Stimulated activated CD8-positive, alpha-beta memory T cell treated with anti-CD3 and anti-CD28 coated beads, Interleukin-4, amount 100 ng/mL, for 1 hour (primary cell): ENCODE measurements at places on chromosomes 2 and 18.

GRCh38 chr2:216426938-216427337 lies 14.7 kb downstream of the SMARCAL1 start:
- no peak for DNase-seq

DNA sequence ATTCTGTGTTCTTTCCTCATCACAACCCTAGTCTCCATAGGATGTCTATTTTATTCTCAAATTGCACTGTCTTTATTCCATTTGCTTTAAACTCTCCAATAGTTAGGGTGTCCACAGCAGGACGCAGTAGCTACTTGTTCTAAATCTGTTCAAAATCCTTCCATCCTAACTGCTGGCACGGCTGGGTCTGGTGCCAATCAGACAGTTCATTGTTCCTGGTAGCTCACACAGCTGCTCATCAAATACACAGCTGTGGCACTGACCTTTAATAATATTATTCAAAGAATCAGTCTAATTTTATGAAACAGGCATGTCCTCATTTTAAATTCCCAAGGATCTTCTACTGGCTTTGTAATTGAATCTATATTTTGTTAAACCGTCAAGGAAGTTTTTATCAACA lies 59.7 kb upstream of the TMEFF2 start:
- no peak for DNase-seq

- DNase-seq, result no peak
Measured at GRCh38 chr2:129923265-129924091, 56.0 kb upstream of the RAB6C start.

- DNase-seq, result no peak
Measured at GRCh38 chr2:218009765-218010139, 7.0 kb upstream of the TNS1 start.

GRCh38 chr18:9989481-9989880 lies 75.7 kb downstream of the VAPA start:
- no peak for DNase-seq

GRCh38 chr18:56469582-56469981 lies 168.8 kb downstream of the TXNL1 start:
- DNase-seq, result no peak

DNA sequence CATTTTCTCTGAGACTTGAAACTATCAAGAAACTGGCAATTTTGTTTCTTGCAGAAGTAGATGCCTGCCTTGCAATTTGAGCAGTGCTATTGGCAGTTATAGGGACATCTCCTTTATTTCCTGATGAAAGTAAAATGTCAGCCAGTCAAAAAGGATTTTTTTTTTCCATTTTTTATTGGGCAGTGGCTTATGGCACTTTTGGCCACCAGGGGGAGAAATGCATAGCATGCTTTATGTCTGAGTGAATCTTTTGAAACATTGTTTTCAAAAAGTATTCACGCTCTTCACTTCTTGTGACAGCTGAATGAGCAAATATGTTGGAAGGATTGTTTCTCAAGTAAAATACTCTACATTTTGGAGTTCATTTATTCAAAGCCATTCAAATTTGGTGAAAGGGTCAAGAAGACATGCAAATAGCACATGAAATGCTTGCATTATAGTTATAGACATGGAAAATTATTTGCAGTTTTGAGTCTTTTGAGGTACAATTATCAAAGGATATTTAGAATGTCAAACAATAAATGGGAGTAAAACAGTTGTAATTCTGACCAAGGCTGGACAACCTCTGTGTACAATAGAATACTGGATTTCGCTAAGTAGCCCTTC lies 491.0 kb downstream of the CDH2 start:
- no peak for DNase-seq

DNA sequence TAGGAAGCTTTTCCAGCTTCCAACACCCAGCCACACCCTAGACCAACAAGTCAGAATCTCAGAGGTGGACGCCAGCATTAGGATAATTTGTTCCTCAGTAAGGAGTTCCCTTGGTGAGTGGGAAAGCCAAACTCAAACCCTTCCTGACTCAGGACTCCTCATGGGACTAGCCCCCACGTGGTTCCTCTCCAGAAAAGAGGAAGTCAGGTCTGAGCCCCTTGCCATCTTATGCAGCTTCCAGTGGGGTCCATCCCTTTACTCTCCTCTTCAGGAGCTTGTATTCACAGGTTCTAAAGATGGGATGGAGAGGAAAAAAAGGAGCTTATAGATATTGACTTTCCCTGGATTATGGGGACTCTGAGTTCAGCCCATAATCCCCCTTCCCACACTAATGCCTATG lies 14.8 kb upstream of the NOTO start:
- DNase-seq, result no peak

- no peak for DNase-seq
Measured at GRCh38 chr2:84556190-84556589, 39.9 kb downstream of the DNAH6 start.

DNA sequence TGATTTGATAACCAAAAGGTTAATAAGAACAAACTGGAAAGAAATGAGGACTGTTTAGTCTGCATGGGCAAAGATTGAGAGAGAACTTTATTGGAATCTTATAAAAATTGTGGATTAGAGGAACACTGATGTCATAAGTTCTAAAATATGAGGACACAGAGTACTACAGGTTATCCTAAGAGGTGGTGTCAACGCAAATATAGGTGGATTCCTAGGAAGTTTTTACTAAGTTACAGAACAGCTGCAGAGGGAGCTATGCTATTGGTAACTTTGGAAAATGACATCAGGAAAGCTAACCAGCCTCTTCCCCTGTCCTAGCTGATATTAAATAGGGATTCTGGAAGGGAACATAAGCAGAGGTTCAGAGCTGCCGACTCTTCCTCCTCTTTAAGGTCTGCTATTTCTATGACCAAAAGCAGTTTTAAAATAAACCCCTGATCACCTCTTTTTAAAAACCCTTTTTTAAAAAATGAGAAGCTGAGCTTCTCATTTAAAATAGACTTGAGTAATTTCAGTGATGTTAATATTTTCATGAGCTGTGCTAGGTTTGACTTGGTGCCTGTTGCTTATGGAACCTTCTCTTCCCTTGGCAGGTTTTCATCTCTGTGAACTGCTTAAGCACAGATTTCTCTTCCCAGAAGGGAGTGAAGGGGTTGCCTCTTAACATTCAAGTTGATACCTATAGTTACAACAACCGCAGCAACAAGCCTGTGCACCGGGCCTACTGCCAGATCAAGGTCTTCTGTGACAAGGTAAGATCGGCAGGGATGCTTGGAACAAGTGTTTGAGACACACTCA lies 34.2 kb downstream of the GRHL1 start:
- DNase-seq, result no peak

DNA sequence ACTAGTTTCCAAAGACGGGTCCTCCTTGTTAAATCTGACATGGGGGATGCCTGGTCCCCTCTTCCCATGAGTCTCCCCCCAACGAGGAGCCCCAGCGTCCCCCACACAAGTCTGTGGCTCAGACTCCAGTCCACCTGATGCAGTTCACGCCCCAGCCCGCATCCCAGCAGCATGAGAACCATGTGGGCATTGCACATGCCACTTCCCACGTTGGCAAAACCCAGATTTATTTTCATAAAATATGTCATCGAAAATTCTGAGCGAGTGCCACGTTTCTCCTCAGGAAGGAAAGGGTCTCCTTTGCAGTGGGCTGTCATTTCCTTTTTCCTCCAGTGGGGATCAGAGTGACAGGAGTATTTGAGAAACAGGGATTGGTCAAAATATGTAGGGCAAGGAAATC lies 45.7 kb upstream of the TPO start:
- no peak for DNase-seq

DNA sequence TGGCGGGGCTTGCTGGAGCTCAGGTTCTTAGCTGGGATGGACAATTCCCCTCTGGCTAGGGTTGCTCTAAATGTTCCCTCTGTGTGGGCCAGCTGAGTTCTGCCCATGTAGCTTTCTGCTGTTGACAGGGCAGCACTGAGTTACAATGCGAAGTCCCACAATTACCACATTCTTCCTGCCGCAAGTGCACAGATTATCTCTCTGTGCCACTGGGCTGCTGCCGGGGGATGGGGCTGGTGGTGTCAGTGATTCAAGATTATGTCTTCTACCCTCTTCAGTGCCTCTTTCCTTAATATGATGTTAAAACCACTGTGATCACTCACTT lies 708.1 kb downstream of the SLC4A3 start:
- DNase-seq, result no peak

- DNase-seq, result no peak
Measured at GRCh38 chr18:62713651-62714247, 1.6 kb upstream of the PHLPP1 start.

DNA sequence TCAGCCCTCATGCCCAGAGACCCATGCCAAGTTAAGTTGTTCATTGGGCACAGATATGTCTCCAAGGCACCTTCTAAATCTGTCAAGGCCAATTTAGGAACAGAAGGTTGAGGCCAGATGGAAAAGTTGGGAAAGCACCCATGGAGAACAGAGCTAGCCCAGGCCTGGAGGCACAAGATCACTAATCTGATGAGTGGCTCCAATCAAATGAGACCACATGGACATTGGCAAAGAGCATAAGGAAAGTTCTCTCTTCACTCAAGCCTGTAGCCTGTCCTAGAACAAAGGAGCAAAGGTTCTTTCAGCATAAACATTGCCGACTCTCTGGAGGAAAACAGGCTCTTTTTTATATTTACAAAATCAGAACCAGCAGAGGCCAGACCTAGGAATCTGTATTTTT lies 154.8 kb downstream of the RNF152 start:
- DNase-seq, result no peak

DNA sequence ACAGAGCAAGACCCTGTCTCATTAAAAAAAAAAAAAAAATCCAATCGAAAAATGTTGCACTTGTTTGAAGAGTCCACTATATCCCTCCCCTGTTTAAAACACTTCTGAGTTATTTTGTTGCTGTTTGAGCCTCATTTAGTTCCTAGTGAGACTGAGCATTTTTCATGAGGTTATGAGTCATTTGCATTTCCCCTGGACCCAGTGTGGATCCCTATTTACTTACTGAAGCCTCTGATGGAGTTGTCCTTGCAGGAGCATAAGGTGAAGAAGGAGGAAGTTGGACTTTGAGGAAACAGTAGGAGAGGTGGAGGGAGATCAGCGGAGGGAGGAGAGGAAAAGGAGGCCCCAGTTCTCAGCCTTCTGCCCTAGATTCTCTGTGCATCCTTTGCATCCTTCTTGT lies 5.1 kb downstream of the CXCR1 start:
- DNase-seq, result no peak

- no peak for DNase-seq
Measured at GRCh38 chr2:152134488-152135280, 35.8 kb upstream of the CACNB4 start.

DNA sequence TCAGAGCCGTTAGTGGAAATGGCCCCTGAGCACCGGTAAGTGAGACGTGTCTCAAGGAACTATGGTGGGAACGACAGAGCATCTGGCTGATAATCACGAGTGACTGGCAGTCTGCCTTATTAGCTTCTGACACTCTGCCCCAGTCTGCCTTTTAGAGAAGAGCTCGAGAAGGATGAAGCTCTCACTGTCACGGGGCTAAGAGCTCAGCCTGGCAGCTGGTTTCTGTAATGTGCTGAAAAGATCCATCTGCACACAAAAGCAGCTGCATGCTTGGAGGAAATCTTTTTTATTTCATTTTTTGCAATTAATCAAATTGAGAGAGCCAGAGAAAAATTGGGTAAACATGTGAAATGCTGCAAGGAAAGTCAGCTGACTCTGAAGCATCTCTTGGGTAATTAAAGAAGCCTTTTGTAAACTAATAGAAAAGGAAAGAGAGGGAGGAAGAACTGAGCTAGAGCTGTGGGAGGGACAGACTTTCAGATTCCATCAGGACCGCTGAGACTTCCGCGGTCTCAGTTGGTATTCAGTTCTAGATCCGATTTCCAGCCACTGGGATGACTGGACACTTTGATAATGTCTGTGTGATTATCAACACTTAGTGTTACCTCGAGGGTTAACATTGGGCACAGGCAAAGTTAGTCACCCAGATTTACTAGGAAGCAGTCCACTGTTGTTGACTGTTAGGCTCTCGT lies 24.4 kb downstream of the MBP start:
- DNase-seq, result no peak

DNA sequence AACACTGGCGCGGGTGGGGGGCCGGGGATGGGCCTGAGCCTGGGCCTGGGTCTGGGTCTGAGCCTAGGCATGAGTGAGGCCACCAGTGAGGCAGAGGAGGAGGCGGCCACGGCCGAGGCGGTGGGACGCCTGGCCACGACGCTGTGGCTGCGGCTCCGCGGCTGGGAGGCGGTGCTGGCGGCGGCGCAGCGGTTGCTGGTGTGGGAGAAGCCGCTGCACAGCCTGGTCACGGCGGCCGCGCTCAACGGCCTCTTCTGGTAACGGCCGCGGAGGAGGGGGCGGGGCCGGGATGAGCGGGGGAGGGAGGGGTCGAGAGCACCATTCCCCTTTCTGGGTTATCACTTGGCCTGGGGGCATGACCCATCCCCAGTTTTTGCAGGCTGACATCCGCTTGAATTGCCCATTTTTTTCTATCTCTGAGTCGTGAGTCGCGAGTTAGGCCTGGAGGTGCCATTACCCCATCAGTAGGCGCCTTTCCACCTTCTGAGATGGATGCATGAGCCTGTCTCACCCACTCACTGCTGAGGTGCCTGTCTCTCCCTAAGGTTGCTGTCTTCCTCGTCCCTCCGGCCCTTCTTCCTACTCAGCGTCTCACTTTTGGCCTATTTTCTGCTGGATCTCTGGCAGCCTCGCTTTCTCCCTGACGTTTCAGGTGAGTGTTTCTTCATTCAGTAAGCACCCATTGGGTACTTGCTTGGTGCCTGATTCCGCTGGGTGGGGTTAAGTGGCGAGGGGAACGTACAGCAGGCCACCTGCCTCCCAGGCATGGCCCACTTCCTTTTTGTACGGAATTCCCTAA lies 501 bp downstream of the RETREG2 start:
- DNase-seq, result no peak

- DNase-seq, result no peak
Measured at GRCh38 chr18:74399091-74399887, 57.8 kb downstream of the DIPK1C start.

DNA sequence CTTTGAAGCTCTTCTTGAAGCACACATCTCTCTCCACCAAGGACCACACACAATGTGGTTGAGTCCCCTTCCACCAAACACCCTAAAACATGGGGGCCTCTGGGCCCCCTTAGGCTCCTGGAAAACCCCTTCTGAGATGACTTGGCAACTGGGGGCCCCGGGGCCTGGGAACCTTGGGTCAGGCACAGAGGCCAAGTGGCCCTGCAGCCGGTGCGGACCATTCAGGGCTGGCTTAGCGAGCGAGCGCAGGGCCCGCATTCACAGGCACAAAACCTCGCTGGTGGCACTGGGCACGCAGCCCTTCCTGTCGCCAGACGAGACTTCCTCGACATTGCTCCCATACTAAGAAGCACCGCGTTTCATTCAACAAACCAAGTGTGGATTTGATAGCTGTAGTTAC lies 111.2 kb upstream of the ID2 start:
- DNase-seq, result no peak

DNA sequence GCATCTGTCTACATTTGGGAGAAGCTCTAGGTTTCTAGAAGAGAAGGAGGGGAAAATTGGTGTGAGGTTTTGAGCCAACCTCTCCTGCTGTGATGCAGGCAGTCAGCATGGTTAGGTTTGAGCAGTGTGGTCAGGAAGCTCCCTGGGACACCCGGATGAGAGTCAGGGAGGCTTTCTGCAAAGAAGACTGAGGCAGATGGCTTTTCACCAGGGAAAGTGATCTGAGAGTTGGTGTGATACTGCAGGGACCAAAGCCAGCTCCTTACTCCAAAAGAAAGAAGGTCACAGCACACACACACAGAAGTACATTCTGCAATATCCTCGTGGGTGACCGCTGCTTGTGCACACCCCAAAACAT lies 75.8 kb upstream of the BCL11A start:
- DNase-seq, result no peak

GRCh38 chr2:85547859-85548607 lies 9.1 kb downstream of the MAT2A start:
- no peak for DNase-seq

- DNase-seq, result no peak
Measured at GRCh38 chr2:100196786-100197494, 54.5 kb upstream of the AFF3 start.
